ENCODE measurements at places on chromosomes 16 and 17.

GRCh38 chr16:75647112-75647491, 363 bp downstream of the KARS1 start:
- no peak for DNase-seq

DNA sequence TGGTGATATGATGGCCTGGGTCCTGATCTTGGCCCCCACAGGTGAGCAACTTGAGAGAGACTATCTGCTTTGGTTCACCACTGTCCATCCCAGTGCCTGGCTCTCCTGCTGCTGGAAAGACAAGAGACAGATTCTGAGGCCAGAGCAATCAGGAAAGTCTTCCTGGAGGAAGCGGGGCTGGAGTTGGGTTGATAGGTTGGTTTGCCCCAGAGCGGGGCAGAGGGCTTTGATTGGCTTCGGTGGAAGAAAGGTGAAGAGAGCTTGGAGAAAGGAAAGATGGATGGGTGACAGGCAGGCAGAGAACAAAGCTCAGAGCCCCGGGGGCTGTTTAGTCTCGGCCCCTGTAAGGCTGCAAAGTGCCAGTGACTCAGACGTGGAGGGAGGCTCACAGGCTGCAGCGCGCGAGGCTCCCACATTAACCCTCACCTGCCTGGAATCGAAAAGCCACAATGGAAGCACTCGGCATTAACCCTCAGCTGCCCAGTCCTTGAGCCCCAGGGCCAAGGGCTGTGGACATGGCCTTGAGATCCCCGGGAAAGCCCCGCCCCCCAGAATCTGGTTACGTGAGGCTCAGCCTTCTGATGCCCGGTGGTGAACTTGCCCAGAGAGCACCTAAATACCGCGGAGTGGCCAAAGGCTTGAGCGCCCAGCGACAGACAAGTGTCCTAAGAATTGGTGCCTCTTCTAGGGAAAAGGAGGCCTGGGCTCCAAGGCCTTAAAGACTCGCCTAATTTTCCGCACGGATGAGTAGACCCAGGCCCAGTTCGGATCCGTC, 996 bp upstream of the CPNE2 start:
- DNase-seq = no peak

DNA sequence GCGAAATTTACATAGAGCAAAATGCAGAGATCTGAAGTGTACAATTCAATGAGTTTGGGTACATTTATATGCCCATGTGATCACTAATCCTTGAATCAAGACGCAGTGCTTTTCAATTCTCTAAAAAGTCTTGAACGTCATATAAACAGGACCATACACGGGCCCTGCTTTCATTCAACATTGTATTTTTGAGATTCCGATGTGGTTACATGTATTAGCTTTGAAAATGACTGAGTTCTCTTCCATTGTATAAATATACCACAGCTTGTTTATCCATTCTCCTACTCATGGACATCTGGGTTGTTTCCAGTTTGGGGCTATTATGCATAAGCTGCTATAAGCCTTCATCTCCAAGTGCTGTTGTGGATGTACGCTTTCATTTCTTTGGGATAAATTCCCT, 45.5 kb downstream of the ZCCHC14 start:
- no peak for DNase-seq

- DNase-seq = no peak
These were observed 101.5 kb downstream of the SEC14L1 start for GRCh38 chr17:77242118-77242851.

DNA sequence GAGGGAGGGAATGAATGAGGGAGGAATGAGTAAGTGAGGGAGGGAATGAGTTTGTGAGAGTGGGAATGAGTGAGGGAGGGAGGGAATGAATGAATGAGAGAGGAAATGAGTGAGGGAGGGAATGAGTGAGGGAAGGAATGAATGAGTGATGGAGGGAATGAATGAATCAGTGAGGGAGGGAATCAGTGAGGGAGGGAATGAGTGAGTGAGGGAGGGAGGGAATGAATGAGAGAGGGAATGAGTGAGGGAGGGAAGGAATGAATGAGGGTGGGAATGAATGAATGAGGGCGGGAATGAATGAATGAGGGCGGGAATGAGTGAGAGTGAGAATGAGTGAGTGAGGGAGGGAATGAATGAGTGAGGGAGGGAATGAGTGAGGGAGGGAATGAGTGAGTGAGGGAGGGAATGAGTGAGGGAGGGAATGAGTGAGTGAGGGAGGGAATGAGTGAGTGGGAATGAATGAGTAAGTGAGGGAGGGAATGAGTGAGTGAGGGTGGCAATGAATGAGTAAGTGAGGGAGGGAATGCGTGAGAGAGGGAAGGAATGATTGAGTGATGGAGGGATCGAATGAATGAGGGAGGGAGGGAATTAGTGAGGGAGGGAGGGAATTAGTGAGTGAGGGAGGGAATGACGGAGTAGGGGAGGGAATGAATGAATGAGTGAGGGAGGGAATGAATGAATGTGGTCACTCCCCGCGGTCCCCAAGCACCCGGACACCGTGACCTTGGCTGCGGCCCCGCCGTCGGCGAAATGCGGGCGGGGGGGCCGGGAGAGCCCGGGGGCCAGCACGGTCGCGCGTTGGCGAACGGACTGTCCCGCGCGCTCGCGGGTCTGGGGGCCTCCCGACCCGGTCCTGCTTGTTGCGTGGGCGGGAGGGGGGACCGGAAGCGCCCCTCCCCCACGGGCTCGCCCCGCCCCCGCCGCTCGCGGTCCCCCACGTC, 1.1 kb upstream of the UBE2I start:
- no peak for DNase-seq

GRCh38 chr17:1834380-1835149, 4.8 kb downstream of the RPA1 start:
- DNase-seq = peak; percentile 19

DNA sequence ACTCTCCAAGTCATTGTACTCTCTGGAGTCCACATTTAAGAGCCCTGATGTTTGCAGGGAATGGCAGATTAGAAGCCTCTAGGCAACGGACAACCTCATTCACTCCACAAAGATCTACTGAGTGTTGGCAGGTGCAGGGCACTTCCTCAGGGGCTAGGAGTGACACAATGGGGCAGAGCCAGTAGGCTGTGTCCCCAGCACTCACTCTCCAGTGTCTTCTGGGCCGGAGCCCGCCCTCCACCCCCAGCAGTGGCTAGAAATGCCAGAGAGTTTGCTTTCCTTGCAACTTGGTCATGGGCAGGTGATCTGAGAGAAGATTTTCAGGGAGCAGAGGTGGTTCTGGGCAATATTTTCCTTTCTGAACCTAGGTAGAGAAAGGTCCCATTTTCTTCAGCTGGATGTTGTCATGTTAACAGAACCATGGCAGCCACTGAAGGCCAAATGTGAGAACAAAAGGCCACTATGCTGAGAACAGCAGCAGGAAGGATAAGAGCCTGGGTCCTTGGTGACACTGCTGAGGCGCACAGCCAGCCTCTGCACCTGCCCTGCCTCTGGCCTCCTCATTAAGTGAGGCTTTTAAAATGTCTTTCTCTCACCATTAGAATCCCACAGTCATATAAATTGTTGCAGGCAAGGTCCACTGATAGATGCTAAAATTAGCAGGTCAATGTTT, 96.2 kb downstream of the USP31 start:
- DNase-seq = no peak

DNA sequence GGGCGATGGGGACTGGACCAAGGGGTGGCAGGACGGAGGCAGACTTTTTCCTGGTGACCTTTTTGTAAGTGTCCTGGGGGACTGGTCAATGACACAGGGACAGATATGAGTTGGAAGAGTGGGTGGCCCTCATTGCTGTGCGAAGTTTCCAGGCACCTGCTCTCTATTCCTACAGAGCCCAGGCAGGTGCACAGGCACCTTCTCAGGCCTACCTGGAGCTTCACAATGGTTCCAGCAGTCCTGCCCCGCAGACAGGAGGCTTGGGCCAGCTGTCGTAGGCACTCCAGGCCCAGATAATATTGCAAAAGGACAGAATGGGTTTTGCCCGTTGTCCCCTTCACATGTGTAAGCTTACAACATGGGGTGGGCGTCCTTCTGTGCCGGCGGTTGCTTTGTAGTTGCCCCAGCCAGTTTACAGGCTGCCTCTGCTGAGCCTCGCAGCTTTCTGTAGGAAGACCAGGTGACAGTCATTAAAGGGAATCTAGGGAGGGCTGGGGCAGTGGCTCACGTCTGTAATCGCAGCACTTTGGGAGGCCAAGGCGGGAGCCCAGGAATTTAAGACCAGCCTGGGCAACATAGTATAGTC, 84.3 kb downstream of the ARHGAP23 start:
- DNase-seq = no peak

GRCh38 chr16:50960517-50961202, 190.4 kb downstream of the SALL1 start:
- no peak for DNase-seq

GRCh38 chr16:3553138-3553923, 23.9 kb downstream of the NLRC3 start:
- no peak for DNase-seq

GRCh38 chr17:16928406-16929034, 43.4 kb downstream of the TNFRSF13B start:
- no peak for DNase-seq

DNA sequence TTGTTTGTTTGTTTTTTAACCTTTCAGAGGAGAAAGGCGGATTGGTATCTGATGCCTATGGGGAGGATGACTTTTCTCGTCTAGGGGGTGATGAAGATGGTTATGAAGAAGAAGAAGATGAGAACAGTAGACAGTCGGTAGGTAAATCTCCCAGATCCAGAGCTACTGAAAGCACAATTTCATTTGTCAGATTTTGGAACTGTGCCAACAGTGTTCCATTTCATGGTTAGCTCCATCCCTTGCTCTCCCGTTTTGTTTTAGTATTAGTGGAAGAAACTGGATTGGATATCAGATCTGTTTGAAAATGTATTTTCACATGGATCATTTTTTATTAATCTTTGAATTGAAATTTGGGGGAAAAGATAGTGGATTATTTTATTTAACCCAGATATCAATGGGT, 1.4 kb downstream of the SAP30BP start:
- no peak for DNase-seq

DNA sequence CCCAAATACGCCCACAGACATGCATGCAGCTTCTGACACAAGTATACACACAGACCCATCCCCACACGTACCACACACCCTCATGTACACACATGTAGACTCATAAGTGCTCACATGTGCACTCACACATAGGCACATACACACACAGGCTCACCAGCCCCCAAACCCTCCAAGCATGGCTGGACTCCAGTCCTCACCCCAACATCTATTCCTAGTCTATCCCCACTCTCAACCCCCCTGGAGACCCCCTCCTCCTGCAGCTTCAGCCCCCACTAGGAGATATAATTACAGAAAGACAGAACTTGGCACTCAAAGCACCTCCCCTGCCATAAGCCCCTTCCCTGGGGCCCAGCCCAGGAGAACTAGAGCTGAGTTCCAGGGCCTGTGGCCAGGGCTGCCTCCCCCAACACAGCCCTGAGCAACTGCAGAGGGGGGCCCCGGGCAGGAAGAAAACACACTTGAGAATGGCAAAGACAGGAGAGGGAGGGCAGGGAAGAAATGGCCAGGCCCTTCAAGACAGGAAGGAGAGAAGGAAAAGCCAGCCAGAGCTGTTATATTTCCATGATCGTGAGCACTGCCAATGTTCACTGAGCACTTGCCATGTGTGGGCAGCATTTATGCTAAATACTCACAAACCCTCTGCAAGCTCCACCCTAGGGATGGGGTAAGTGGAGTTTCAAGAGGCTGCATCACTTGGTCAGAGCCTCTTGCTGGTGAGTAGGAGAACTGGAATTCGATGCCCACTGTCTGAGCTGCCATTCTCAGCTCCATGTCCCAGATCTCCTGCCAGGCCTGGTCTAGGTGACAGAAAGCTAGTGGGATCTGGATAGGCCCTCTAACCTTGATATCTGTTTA, 224.5 kb downstream of the ZNF423 start:
- DNase-seq = no peak

DNA sequence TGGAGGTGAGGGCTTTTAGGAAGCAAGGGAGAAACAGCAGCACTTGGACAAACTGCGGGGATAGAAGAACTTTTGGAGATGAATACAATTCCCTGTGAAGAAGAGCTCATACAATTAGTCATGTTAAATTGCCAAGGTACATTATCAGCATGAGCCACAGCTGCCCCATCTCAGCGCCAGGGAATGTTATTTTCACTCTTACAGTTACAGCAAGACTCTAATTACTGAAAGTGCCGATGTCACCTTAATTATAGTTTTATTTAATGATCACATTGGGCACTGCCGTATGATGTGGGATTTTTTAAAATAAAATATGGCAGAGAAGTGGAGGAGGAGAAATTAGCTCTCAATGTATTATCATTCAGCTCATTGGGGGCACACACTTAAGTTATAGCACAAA, 144.8 kb upstream of the MON1B start:
- DNase-seq = no peak

DNA sequence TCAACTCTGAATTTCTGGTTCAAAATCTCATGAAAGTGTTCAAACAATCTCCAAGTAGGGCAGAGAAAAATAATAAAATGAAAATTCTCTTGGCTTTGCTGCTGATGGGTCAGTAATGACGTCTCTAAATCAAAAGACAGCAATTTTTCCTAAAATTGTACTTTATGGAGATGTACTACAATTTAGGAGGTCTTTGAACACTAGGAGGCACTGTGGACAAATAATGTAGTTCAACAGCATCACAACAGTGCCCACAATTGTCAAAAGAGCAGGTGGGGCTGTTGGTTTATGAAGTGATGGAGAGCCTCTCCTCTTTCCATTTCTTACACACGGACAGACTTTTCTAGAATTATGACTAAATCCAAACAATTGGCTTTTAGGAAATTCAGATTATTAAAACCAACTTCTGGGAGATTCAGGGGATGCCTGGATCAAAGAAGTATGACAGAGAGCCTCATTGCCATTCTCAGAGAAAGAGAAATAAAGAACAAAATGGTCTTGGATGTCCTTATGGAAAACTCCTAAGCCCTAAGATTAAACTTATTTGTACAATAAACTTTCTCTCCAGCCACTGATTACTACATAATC, 23.8 kb downstream of the EZH1 start:
- DNase-seq = no peak

GRCh38 chr17:7673239-7673638, 14.1 kb downstream of the TP53 start:
- peak; percentile 34 for DNase-seq

- no peak for DNase-seq
These were observed 5.7 kb downstream of the FOXF1 start for GRCh38 chr16:86515777-86516622.

GRCh38 chr17:76079956-76080767, 1.2 kb downstream of the ZACN start:
- DNase-seq = no peak

DNA sequence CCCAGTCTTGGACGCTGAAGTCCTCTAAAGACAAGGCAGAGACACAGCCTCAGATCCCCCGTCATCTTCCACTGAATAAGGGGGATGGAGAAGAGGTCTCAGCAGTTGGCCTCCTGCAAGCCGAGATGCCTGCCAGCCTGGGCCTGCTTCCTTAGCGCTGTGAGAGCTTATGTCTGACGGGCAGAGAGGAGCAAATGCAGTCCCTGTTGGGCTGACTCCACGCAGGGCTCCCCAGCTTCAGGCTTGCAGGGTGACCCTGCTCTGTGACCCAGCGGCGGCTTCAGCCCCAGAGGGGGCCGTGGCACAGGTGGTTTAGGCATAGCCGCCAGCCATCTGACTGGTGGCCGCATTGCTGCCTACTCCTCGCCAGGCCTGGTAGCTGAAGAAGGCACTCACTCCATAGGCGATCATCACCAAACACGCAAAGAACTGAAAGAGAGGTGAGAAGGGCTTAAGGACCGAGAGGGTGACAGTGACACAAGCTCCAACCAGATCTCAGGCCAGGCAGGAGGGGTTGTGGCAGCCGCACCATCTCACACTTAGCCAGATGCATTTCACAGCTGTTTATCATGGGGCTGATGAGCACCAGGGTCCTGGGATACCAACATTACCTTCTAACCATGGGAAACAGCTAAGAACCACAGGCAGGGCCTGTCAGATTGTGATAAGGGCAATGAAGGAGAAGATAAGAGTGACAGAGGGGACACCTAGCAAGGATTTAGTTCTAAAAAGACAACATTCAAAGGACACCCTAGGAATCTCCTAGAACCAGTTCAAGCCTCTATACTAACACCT, 11.7 kb downstream of the ARL2BP start:
- DNase-seq = no peak
